Activated T-cell treated with anti-CD3 and anti-CD28 coated beads, Interleukin-2, amount 50 U/mL, for 4 hours (primary cell): ENCODE measurements at places on chromosomes 3 and 15.

- DNase-seq: no peak
Observed at GRCh38 chr15:66593219-66593780, 27.5 kb upstream of the LCTL start.

DNA sequence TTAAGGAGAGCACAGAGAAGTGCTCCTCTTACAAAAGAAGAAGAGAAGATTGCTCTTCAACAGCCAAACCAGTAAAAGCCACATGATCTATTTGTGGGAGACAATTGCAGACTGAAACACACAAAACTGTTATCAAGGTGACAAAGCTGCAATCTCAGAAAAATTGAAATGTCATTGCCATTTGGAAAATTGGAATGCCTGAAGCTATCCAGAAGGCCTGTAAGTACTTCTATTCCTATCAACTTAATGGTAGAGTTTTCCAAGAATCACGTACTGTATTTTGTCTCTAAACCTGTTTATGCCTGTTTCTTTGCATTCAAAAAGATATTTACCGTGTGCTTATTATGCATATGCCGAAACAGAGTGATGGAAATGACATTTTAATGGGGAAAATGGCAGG, 204.7 kb downstream of the GREM1 start:
- no peak for DNase-seq

DNA sequence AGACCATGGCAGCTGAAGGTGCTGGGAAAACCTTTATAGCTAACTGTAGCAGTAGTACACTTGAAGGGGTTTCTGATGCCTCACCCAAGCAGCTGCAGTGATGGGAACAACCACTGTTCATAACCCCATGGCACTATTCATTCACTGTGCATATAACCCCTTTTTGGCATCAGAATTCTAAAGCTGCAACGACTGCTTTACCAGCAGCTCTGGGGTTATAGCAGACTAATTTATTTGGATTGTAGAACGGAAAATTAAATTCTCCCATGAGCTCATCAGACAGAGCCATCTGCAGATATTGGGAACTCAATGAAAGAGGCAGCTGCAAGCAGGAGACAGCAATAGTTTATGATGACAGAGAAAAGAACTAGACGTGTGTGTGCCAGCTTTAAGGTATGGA, 28.6 kb downstream of the TFDP2 start:
- DNase-seq: no peak

DNA sequence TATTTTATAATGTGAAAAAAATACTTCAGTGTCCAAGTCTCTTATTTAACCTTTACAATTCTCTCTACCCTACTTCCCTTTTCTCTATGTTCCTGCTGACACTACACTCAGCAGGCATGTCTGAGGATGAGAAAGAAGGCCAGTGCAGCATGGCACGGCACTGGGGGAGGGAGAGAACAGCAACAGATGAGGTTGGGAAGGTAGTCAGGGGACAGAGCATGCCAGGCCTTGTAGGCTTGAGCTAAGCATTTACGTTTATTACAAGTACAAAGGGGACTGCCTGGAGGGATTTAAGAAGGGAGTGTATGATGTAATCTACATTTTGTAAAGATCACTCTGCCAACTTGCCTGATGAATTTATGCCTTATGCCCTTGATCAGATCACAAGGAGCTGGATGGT, 117.3 kb upstream of the WNT5A start:
- no peak for DNase-seq

GRCh38 chr15:28021281-28022039, 77.7 kb downstream of the OCA2 start:
- DNase-seq: no peak

DNA sequence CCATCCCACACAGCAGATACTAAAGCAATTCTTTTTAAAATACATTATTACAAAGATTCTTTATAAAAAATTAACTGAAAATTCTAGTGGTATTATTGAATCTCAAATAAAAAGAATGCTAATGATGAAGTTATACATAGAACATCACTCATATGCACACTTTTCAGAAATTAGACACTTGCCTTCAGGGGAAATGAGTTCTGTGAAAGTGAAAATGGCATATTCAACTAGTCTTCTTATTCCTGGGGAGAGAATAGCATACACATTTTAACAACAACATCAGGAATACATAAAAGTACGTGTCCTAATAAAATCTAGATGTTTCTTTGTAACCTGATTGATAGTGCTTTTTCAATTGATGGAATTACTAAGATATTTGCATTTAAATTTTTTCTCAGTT, 36.8 kb upstream of the DHX36 start:
- DNase-seq: no peak

- DNase-seq: no peak
Observed at GRCh38 chr3:115772951-115773350, 149.6 kb downstream of the GAP43 start.

DNA sequence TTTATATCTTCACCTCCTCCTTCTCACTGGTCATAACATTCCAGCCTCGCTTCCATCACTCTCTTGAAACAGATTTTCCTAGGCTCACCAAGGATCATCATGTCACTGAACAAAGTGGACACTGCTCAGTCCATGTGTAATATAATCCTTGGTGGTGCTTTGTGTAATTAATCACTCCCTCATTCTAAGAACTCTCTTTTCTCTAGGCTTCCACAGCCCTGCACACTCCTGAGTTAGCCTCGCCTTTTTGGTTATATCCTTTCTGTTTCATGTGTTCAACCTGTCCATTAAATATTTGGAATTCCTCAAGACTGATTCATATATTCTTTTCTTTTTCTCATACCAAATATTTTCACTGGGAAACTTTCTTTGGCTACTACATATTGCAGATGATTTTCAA, 440.8 kb downstream of the PYDC2 start:
- no peak for DNase-seq

- no peak for DNase-seq
Observed at GRCh38 chr3:16665282-16665741, 60.1 kb upstream of the DAZL start.

DNA sequence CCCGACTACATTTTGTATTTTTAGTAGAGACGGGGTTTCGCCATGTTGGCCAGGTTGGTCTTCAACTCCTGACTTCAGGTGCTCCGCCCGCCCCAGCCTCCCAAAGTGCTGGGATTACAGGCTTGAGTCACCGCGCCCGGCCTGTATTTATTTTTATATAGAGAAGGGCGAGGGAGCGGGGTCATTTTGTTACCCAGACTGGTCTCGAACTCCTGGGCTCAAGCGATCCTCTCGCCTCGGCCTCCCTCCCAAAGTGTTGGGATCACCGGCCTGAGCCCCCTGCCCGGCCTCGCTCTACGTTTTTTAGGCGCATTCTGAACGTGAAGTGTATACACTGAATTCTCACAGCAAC, 514 bp upstream of the PPP4R2 start:
- no peak for DNase-seq

- no peak for DNase-seq
Observed at GRCh38 chr3:32422943-32423342, 31.3 kb downstream of the CMTM7 start.

DNA sequence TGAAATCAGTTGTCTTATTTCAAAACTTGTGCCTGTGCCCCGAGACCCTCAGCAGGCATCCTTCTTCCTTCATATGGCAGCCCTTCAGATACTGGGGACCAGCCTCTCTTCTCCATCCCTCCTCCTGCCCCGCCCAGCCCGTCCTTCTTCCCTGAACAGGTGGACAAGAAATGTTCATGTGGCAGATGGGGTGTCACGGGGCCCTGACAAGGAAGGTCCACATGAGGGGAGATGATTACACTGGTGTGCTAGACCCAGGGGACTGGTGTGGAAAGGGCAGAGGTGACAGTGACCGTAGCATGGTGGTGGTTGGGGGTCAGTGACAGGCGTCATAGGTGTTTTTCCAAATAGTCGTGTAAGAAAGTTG, 150.9 kb downstream of the CHDH start:
- no peak for DNase-seq

GRCh38 chr3:30666572-30667279, 60.3 kb downstream of the TGFBR2 start:
- DNase-seq: no peak

DNA sequence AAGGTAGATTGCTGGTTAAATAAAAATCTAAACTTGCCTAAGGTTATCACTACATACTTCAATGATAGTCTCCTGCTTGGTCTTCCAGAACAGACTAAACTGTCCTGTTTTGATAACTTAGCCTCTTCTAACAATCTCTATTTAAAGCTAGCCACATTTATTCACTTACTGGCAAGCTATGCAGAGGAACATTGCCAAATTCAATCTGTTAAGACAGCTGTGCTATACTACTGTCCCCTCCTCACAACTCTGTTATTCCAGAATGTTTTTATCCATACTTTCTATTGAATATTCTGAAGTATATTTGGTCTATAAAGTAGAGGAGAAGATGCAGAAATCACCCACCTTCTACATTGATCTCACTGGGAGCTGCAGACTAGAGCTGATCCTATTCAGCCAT, 594.0 kb upstream of the CCDC54 start:
- no peak for DNase-seq

DNA sequence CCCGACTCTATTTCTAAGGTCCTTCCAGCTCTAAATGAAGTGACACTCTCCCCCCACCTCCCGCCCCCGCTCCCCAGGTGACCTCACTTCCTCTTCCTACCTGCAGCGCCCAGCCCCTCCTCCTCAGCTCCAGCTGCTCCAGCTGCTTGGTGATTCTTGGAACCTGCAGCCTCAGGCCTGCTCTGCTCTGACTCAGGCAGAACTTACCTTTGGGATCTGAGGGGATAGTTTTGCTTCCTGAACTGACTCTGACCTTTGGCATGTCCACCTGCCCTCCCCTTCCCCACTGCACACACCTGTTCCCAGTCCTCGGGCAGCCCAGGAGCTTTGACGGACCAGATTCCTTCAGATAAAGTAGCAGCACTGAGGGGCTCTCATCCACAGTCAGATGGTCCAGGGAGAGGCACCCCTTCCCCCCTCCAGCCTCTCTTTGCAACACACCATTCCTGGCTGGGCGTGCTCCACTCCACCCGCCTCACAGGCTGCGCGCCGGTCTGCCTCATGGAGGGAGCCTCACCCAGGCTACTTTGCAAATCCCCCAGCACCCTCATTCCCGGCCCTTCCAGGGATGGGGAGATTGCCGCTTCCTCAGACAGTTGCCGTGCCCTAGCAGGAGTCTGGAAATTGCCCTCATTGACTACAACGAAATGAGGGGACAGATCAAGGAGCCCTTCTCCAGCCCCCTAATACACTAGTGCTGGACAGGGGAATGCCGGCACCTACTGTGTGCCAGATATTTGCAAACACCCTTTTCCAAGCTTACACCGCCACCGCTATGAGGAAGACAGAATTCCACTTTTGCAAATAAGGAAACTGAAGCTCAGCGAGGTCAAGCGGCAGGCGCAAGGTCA, 692 bp upstream of the C15orf39 start:
- peak; percentile 58 for DNase-seq

- DNase-seq: no peak
Observed at GRCh38 chr3:187359798-187360486, 8.2 kb upstream of the RTP4 start.

DNA sequence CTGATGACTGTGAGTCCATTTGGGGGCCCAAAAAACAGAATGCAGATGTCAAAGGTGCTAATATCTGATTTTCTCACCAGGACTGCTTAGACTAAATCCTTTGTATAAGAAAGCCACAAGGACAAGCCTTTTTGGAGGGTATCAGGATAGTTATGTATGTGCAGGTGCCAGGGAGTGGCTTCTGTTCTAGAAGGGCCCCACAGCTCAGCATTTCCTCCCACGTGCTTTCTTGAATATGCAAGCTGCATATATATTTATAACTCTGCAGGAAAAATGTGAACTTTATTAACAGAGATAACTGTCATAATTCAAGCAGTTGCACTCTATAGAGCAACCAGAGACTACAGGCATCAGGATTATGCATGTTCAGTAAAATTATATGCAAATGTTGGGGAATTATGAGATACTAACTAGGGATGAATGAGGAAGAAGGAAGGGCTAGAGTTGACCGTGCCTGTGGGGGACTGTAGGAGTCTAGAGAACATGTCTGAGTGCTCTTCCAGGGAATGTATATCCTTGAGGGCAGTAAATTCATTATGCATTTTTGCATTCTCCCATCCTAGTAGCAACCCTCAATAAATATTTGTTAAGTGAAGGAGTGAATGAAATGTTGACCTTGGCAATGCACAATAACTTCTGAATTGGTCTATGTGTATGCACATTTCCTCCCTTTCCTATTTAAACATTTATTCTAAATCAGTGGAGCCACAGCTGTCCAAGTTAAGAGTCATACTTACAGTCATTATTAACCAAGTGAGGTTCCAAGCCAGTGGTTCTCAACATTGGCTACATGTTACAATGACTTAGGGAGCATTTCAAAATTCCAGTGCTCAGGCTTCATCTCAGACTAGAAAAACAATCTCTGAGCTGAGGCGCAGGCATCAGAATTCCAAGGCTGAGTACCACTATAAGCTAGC, 94.8 kb upstream of the ANKRD28 start:
- DNase-seq: no peak

DNA sequence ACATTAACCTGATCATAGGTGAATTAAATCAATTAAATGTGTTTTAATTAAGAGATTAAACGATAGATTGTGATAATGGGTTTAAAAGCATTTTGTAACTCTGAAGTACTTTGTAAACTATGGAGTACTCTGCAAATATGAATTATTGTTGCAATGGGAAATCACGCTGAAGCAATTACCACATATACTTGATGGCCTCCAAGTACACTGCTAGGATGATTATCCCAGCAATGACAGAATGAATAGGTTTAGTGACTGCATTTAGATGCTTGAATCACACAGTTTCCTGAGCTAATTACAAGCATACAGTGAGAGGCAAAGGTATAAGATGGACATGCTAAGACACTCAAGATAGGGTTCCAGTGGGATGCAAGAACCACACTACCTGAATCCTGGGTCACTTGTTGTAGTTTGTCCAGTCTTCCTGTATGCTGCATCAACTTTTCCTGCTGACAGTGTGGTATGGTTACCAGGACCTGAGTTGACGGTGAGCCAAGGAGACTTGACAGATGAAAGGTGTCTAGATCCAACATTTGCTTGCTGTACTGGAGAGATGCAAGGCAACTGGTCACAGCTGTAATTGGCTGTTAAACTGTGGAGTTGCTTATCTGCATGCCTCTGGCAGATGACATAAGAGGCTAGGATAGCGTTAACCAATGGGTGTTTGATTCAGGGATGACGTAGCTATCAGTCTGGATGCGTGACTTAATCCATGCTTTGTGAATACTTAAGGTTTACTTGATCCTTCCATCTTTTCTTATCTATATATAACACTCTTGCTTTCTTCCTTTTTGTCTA, 38.0 kb downstream of the RNF13 start:
- no peak for DNase-seq

DNA sequence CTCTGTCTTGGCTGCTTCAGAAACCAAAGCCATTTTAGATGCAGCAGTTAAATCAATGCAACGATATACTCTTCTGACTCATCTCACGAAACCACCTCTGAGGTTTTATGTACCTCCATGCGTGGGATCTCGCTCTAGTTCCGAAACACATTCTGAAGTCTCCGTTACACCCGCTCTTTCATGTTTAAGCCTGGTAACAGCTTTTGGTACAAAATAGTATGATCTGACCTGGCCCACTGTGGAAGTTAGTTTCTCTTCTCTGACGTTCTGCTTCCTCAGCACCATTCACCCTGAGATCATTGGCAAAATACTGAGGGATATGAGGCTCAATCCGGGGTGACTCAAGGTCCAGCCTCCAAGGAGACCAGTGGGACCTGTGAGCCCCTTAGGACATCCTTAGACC, 121.9 kb downstream of the TMEM266 start:
- no peak for DNase-seq
